Aorta (tissue), 5 donors: ENCODE measurements at places on chromosomes 16 and 17. TPM values are rescaled to one million over a fixed set of nuclear protein-coding genes. Genes with fewer than 3 reads are reported as not detected.

DNA sequence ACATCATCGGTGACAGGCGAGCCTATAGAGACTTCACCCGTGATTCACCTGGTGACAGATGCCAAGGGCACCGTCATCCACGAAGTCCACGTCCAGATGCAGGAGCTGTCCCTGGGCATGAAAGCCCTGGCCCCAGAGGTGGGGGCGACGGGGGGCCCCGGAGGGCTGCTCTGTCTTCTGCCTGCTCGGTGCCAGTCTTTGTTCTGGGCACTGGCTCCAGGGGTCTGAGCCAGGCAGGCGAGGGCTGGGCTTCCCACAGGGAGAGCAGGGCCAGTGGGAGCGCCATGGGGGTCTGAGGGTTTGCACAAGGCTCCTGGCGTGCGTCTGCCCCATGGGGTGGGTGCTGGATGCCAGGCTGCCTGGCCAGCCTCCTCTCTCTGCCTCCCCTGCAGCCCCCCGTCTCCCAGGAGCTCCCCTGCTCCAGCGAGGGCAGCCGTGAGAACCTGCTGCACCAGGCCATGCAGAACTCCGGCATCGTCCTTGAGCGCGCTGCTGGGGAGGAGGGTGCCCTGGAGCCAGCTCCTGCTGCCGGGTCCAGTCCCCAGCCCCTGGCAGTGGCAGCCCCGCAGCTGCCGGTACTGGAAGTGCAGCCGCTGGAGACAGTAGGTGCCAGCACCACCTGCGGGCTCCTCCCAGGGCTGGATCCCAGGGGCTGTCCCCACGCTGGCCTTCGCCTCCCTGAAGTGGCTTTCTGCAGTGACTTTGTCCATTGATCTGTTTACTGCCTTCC lies 3.0 kb upstream of the DNASE1L2 start:
- DNase-seq: no peak

DNA sequence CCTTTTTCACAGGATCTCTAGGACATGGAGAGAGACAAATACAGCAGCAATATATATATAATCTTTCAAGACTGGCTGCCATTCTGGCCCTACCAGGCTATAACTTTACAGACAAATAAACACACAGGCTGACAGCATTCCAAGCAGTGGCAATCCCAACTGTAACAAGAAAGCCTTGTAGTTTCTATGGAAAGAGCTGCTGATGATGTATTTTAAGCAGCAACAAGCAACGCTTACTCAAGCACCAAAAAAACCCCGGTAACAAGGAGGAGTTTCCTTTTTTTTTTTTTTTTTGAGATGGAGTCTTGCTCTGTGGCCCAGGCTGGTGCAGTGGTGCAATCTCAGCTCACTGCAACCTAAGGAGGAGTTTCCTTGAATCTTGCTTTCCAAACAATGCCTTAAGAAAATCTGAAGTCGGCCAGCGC lies 23.2 kb downstream of the LSM12 start:
- no peak for DNase-seq

- DNase-seq: peak; percentile 95
Observed at GRCh38 chr16:85123891-85124635, 11.8 kb upstream of the CIBAR2 start.

DNA sequence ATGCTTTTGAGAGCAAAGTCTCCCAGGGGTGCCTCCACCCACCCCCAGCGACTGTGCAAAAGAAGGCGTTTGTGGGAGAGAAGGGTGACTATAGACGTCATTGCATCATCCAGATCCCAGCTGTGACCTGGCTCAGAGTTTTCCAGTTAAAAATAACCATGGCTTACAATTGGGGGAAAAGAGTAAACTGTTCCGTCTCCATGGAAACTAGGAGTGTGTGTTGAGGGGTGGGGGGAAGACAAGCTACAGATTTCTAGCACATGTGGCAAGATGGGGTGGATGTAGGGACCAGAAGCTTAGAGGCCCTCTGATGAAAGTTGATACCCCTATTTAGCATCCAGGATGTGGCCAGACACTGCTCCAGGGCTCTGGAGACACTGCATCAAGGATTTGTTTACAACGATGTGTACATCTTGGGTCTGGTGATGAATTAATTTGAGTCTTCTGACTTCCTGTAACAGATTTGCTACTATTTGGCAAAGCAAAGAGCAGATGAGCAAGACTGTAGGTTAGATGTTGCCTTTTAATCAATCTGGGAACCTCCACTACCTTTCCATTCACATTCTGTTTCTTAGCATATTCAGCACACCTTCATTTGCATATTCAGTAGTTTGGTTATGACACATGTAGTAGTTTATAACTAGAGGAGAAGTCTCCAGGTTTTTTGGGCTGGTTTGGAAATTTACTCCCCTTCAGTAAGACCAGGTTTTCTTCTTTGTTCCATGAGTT lies 6.2 kb upstream of the DUSP14 start:
- DNase-seq: no peak

GRCh38 chr16:50263060-50263909 lies 3.1 kb upstream of the ADCY7 start:
- peak; percentile 30 for DNase-seq

Gene BICDL2
- total RNA-seq: 0.10 TPM
